ENCODE measurements at places on chromosomes 6 and 20.

GRCh38 chr6:111727802-111728201 is 122.1 kb upstream of the TRAF3IP2 start:
- DNase-seq, result no peak

DNA sequence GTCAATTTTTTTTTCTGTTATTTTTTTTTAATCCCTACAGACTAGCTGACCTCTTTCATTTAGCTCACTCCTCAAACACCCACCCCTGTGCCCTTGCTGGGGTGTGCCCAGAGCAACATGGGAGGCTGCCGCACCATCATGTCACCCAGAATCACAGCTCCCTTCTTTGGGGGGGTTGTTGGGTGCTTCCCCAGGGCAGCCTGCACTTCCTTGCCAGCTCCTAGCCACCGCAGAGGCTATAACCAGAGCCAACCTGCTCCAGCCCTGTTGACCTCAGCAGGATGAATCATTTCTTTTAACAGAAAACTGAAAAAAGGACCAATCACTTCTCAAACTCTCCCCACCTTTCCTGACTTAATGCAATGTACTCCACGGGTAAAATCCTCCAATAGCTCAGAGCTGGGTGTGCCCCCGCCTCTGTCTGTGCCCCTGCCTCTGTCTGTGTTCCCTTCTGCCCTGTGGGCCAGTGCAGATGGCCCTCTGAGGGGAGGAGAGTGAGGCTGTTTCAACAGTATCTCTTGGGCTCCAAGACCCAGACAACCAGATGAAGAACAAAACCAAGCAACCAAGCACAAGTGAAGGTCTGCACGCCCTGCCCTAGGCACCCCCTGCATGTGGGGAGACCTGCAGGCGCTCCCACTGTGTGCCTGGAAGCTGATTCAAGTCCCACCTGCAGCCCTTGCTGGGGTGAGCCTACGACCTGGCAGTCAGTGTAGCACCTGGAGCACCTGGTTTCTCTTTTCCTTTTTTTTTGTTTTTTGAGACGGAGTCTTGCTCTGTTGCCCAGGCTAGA is 67.7 kb downstream of the PYGB start:
- DNase-seq, result no peak

GRCh38 chr20:38435555-38435939 is 419 bp upstream of the SNHG17 start:
- DNase-seq, result no peak

- no peak for DNase-seq
Measured at GRCh38 chr6:156828280-156828703, 51.1 kb downstream of the ARID1B start.

DNA sequence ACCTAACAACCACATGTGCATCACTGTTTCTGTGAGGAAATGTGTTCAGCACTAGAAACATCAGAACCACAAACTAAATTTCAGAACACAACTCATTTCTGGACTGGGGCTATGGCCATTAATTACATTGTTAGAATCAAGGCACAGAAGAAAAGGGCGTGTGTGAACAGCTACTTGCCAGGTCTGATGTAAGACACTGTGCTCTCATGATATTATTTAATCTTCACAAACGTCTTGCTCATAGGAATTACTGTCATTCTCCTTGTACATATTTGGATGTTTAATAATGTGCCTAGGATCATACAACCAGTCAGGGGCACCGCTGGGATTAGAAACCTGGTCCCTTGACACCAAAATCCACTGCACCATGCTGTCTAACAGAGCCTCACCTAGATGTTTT is 14.8 kb downstream of the ADGRF1 start:
- DNase-seq, result no peak
